ENCODE measurements at places on chromosomes 5 and 9.
A peak's percentile ranks its signal among the peaks of the same experiment; 100 is the strongest.

DNA sequence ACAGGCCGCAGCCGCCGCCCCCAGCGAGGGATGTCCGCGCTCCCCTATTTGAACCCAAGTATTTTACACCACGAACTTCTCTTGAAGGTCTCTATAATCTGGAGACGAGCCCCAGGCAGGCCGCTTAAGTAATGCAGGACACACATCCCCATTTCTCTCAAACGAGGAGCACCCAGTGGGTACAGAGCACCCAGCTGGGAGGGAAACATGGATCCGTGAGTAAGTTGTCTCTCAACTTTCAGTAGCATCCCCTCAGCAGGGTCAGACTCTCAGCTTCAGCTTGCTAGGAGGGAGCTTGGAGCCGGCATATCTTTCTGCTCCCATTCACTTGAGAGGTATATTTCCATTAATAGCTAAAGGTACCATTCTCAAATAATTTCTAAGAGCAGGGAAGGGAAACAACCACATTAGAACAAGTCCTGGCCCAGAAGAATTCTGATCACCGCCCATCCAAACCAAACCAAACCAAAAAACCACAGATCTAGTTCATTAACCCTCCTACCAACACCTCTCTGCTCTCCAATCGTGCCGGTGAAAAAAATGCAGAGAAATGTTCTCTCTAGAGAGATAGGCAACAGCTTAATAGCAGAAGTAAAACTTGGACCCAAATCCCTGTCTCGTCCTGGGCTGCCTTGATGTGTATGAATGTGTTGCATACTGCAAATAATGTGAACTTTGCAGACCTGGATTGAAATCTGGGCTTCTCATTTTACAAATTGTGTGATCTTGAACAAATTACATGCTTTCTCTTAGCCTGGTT lies 910 bp downstream of the TDRD7 start:
- no peak for DNase-seq

DNA sequence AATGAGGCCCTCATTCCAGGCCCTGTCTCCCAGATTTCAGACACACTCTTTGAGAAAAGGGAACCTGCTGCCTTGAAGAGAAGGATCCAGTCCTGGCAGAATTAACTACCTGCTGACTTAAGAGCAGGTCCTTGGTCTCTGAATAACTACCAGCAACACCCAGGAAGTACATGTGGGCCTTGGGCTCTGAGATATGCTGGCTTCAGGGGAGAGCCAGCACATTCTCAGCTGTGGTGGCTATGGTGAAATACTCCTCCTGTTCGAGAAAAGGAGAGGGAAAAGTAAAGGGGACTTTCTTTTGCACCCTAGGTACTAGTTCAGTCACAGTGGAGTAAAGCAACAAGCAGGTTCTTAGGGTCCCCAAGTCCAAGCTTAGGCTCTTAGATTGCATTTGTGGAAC lies 120.0 kb downstream of the HMHB1 start:
- DNase-seq = no peak

DNA sequence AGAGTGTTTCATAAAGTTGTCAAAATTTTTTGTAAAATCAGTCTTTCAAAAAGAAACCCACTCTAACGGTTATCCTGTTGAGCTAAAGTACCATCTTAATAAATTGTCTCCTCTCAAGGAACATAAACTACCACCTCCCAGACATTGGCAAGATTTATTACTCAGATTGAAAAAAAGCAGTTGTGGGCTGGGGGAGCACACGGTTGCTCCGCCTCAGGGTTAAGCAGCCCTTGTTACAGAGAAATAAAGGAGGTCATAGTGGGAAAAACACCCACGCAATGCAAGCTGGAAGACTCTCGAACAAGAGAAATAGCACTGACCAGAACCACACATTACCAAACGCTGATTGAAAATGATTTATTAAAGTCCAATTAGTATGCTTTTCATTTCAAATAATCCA lies 165.3 kb downstream of the LPAR1 start:
- DNase-seq = no peak

DNA sequence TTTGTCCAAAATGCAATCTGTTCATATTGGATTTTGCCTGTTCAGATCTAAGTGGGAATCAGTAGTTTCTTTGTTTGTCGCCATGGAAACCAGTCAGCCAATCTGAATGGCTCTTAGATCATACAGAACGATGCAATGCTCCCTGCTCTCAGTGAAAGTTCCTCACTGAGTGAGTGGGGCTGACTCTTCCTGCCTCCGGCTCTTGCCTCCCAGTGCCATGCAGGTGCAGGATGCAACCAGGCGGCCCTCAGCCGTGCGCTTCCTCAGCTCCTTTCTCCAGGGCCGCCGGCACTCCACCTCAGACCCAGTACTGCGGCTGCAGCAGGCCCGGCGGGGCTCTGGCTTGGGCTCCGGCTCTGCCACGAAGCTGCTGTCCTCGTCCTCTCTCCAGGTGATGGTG lies at the start of gene PTPDC1:
PTPDC1 (plus strand) TSS at position 151 of the 400 bp plus-strand sequence; CDS start at position 218, 67 bp downstream.
- peak; percentile 63 for DNase-seq

DNA sequence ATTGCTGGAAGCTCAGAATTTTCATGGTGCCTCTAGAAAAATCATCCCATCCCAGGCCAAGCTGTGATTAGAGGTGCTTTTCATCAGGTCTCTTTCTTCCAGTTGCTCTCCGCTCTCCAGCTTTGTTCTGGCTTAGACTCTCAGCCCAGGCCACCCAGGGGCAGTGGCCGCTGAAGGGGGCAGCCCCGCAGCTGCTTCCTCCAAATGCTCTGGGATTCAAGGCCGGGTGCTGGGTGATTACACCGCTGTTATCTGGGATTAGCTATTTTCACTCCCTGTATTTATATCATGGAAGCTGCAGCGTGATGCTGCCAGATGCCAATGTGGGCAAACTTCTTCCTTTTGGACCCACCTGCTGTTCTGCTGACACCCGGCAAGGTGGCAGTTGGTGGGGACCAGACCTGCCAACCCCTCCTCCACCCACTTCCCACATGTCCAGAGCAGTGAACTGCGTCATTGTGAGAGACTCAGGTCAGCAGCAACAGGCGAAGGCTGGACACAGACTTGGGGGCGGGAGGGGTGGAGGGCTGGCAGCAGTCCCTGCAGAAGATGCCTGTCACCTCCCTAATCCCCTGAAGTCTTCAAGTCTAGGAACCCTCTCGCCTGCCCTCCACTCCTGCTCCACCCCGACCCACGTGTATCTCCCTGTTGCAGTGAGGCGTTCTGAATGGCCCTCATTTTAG lies 33.9 kb upstream of the NKX2-5 start:
- no peak for DNase-seq

DNA sequence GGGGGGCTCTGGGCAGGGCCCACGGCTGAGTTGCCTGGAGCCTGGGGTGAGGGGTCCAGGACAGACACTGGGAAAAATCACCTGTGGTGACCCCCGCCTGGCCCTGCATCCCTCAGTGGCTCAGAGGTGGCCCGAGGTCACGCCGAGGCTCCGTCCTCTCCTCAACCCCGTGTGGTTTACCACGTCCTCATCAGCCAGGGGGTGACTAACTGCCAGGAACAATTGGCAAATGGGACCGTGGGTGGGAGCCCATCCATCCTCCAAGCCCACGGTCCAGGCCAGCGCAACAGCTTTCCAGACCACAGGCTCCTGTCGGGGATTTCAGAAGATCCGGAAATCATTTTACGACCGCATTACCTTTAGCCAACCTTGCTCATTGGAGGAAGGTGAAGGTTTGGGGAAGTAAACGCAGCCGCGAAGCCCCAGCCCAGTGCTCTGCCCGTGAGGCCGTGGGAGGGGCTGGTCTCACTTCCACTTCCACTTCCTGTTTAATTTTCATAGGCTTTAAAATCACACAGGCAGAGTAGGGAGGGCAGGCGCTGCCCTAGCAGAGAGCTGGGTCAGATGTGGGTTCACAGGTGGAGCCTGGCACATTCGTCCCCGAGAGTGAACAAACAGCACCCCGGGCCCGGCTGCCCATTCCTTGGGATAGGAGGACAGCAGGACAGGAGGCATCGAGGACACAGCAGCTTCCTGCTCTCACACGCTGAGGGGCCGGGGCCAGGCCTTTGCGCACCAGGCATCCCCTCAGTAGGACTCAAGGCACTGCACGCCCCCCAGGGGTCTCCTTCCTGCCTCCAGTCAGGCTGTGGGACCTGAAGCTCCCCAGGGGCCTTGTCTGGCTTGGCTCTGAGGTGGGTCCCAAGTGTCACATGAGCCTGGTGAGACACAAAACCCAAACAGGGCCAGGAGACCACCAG lies 19.8 kb upstream of the SLC9A3 start:
- DNase-seq = no peak

DNA sequence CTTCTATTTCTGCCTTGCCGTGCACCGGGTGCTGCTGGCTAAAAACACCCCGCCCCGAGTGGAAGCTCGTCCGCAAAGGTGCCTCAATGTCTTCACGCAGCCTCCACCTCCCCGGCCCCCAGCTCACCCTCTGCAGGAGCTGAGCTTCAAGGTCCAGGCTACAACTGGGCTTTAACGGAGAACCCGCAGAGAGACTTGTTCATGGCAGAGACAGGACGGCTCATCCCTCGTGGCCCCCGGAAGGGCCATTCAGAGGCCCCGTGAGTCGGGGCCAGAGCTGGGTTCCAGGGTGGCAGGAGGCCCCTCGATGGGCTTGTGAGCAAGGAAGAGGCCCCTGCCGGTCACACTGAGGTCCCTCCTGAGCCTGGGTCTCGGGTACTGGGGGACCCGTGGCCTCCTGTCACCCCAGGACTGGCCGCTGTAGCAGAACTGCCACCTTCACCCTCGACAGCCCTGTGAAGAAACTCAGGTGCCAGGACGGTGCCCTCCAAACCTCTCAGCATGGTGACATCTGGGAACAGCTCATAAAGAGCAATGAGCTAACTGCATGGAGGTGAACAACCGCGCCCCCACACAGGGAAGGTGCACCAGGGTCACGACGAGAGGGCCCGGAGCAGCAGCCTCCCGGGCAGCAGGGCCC lies 58.0 kb upstream of the UBAC1 start:
- DNase-seq = no peak

DNA sequence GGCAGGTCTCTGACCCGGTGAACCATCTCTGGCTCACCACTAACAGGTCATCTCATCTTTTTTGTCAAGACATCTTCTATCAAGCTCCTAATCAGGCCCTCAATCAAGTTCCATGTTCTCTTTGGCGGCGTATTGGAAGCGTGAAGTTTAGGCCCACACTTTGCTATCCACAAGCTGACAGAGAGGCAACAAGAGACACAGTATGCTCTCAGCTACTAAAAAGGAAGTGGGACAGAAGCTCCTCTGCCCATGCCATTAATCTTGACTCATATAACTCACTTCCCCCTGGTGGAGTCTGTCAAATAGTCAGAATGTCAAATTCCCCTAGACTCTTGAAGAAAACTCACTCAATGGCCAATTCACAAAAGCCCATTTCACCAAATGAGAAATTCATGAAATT lies 77.6 kb upstream of the TMC1 start:
- no peak for DNase-seq

GRCh38 chr5:118557251-118557661 lies 431.1 kb downstream of the DTWD2 start:
- DNase-seq = no peak

GRCh38 chr5:112445626-112446350 lies 26.7 kb upstream of the EPB41L4A start:
- no peak for DNase-seq

DNA sequence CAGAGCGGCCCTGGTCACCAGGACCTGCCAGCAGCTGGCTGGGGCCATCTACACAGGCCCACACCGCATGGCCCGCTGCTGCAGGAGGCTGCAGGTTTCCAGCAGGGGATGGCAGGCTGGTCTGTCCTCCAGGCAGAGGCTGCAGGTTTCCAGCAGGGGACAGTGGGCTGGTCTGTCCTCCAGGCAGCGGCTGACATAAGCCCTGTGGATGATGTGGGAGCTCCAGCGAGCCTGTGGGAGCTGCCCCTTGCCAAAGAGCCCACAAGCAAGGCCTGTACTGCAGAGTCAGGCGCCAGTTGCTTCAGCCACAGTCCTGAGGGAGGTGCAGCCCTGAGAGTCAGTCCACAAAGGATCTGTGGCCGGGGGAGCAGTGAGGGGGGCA lies 18.5 kb downstream of the TPPP start:
- no peak for DNase-seq

DNA sequence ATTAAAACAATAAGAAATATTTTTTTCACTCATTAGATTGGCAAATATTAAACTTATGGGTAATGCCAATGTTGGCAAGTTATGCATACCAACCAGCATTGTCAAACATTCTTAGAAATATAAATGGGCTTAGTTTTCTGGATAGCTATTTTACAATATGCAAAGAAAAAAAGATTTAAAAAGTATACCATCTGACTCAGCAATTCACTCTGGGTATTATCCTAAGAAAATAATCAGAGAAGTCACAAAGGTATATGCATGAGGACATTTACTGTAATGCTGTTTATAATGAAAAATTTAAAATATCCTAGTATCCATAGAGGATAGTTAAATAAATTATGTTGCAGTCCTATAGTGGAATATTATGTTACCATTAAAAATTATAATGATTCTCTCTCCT lies 57.4 kb upstream of the PTPDC1 start:
- DNase-seq = no peak

- DNase-seq = no peak
Observed at GRCh38 chr5:170430866-170431437, 41.8 kb upstream of the KCNMB1 start.

- DNase-seq = no peak
Observed at GRCh38 chr5:169695919-169696490, 58.9 kb downstream of the DOCK2 start.

DNA sequence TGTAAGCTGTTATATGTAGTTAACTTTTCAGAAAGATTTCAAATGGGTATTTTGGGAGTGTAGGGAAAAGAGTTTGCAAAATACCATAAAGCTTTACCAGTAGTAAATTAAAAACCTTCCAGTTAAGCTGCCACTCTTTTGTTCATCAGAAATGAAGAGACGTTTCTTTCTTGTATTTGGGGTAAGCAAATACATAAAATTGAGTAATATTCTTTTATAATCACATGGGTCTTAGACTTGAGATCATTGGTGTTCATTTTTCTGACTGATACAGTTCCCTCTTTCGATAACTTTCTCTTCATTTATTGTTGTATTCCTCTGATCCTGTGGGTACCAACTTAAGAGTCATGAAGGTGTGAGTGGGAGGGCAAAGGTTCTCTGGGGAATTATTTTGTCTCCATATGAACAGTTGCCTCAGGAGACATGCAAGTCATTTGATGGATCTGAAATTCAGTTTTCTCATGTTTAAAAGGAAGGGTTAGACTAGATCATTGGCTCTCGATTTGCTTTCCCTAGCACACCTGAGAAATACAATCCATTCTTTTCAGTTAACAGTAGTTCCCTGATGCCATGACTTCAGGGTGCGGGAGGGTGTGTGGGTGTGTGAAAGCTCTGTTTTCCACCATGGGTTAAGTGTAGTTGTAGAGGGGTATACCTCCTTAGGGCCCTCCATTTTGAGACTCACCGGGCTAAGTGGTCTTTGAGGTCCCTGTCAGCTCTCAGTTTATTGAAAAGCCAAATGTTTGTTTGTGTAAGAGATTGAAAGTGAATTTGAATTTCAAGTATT lies 47.7 kb downstream of the CNTRL start:
- no peak for DNase-seq

Data from HAP-1 (cell line).